Activated CD4-positive, alpha-beta memory T cell treated with anti-CD3 and anti-CD28 coated beads for 36 hours (primary cell): ENCODE measurements at places on chromosomes 2 and 18.

- DNase-seq = no peak
Observed at GRCh38 chr18:13218997-13219396, 437 bp downstream of the LDLRAD4 start.

GRCh38 chr2:66125951-66126350, 309.0 kb upstream of the MEIS1 start:
- no peak for DNase-seq

DNA sequence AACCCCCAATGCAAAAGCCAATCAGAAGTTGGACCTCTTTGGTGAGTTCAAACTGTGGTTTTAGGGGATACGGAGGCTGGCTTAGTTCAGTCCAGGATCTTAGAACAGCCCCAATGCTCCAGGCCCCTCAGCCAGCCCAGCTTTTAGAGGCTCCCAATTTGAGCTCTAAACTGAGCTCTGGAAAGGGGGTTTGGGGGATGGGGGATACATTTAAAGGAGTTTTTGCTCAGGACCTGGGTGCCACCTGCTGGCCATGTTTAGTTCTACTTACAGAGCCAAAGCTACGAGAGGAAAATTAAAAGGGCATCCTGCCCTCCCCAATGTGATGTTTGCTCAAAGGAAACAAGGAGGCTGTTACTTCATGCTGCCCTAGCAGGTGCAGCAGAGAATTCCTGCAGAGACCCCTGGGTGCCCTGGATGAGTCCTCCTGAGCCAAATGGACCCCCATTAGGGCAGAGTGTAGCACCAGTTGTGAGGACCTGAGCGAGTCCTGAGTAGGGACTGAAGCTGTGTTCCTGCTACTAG, 15.9 kb upstream of the TMEM214 start:
- peak; percentile 54 for DNase-seq

- DNase-seq = no peak
Observed at GRCh38 chr2:43139501-43139900, 86.9 kb downstream of the ZFP36L2 start.

DNA sequence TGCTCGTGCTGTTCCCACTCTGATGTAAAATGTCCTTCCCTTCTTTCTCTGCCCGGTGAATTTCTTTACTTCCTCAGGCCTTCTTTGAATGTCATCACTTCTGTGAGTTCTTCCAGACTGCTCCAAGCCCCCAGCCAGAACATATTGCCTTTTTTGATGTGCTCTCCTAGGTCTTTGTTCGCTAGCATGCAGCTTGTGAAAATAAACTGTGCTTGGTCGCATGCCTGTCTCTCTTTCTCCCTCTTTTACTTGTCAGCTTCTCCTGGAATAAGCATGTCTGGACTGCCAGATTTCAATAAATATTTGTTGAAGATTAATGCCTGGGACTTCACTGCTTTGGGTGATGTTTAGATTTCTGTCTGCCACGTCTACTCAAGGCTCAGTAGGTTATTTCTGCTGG, 82.7 kb upstream of the ARHGAP28 start:
- no peak for DNase-seq

GRCh38 chr2:206869824-206870495, 69.4 kb upstream of the CPO start:
- DNase-seq = no peak

GRCh38 chr2:95174031-95174542, 8.5 kb downstream of the ZNF2 start:
- no peak for DNase-seq

GRCh38 chr2:175624785-175625184, 377.3 kb downstream of the LNPK start:
- DNase-seq = no peak
